ENCODE measurements at places on chromosomes 3 and 15. TPM values are rescaled to one million over a fixed set of nuclear protein-coding genes. Genes with fewer than 3 reads are reported as not detected.

GRCh38 chr3:32082721-32083120, 23.7 kb upstream of the GPD1L start:
- ATAC-seq, result peak; percentile 61

GRCh38 chr3:138901567-138901966, 45.4 kb downstream of the FOXL2 start:
- no peak for ATAC-seq

GRCh38 chr3:139470199-139470598, 6.1 kb downstream of the RBP2 start:
- no peak for ATAC-seq

- peak; percentile 23 for ATAC-seq
These were observed 168.9 kb downstream of the KLHL25 start for GRCh38 chr15:85625856-85626255.

- ATAC-seq, result no peak
These were observed 238.0 kb downstream of the DOCK3 start for GRCh38 chr3:50912746-50913145.

DNA sequence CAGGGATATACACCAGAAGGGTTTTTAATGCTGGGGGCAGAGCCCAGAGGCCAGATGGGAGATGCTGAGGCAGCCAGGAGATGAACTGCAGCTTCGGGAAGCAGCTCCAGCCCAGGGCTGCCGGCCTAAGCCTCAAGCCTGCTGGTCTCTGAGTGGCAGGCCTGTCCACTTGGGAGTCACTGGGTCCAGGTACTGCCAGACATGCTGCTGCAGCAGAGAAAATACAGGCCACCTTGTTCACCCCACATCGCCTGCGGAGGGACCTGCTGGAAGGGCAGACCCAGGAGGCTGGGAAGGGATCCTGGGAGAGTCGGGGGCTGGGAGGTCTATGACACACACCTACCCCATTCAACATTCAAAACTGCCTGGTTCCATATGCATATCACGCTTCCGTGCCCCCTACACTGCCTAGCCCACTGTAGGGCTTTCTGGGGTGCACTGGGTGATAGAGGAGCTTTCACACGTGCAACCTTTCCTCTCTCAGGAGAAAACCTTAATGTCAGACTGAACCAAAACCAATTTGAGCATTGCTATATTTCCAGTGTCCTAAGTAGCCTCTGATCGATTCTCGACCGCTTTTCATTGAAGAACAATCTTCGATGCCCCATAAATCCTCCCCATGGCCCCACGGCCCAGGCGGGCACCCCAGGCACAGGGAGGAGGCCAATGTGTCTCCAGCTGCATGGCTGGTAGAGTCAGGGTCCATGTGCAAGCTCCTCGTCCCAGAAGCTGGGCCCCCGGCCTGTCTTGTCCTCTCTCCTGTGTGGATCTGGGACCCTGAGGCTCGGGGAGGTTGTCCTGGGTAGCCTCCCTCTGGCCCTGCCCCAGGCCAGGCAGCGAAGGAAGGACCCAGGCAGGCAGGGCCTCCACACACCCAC, 147.4 kb downstream of the ATP10A start:
- ATAC-seq, result no peak

DNA sequence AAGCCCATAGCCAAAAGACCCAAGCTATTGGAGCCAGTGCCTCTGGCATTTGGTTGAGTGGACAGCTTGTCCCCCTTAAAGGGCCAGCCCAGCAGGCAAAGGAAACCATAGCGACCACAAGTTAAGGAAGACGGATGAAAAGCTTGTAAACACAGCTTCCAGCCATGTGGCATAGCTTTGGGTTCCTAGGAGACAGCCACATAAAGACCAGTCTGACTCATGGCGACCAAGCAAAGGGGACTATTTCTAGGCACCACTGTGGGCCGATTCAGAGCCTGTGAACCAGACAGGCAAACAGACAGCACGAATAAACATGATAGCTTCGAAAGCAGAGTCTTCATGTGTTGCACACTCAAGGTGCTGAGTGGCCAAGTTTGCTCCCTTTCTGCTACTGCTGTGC, 30.5 kb upstream of the SRGAP3 start:
- ATAC-seq, result no peak

DNA sequence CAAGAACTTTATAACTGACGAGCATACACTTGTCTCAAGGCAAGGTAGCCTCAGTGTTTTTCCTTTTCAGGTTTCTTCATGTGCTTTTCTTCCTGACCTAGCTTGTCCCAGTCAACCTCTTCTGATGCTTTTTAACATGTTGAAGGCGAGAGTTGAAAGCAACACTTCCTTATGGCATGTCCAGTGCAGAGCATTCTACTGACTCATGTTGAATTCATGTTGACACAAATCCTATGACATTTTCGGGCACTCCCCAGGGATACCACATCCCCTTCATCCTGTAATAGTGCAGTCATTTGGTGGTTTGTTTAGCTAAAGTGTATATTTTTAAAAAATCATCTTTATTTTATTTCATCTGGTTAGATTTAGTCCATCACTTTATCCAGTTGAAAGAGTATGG, 75.9 kb upstream of the CBLB start:
- ATAC-seq, result no peak

DNA sequence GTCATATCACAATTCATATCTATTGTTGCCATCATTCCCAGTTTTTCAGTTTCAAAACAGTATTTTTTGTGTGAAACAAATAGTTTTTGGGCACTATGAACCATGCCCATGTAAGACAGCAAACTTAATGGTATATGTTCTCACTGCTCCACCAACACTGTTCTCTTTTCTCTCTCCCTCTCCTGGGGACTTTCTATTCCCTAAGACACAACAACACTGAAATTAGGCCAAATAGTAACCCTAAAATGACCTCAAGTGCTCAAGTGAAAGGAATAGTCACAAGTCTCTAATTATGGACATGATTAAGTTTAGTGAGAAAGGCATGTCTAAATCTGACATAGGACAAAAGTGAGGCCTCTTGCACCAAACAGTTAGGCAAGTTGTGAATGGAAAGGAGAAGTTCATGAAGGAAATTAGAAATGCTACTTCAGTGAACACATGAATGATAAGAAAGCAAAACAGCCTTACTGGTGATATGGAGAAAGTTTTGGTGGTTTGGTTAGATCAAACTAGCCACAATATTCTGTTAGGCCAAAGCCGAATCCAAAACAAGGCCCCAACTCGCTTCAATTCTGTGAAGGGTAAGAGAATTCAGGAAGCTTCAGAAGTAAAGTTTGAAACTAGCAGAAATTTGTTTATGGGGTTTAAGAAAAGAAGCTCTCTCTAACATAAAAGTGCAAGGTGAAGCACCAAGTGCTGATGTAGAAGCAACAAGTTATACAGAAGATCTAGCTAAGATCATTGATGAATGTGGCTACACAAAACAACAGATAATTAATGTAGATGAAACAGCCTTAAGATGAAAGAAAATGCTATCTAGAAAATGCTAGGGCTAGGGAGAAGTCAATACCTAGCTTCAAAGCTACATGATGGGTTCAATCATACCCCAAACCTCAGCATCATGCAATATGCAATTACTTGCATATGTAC, 104.2 kb downstream of the CBLB start:
- no peak for ATAC-seq

- peak; percentile 50 for ATAC-seq
These were observed 66.9 kb downstream of the RNF13 start for GRCh38 chr3:149879872-149880271.

- no peak for ATAC-seq
These were observed 57.0 kb downstream of the ARHGEF26 start for GRCh38 chr3:154178172-154178571.

GRCh38 chr15:95368191-95368590, 962.3 kb upstream of the NR2F2 start:
- ATAC-seq, result no peak

DNA sequence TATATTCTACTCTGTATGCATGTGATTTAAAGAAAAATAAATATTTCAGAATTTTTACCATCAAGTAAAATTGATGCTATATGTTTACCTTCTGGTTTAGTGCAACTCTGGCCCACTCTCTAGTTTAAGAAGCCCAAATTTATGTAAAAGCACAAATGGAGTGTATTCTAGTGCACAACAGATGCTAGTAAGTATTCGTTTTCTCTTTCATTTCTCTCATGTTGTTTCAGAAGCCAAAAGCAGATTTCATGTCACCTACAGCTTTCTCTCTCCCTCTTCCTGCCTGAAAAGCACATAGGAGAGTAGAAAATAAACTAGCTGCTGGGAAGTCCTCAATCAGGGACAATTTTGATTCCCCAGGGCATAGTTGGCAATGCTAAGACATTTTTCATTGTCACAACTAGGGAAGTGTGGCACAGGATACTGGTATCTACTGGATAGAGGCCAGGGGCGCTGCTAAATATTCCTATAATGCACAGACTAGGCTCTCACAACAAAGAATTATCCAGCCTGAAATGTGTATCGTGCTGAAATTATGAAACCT, 147.4 kb upstream of the ARHGEF26 start:
- no peak for ATAC-seq

- no peak for ATAC-seq
These were observed 134.3 kb downstream of the NSMCE3 start for GRCh38 chr15:29135309-29135657.

GRCh38 chr15:29826908-29827820, 4.9 kb upstream of the TJP1 start:
- no peak for ATAC-seq

- no peak for ATAC-seq
These were observed 7.4 kb downstream of the EPHA3 start for GRCh38 chr3:89114841-89115223.

GRCh38 chr15:33148129-33148751, 46.3 kb downstream of the FMN1 start:
- ATAC-seq, result no peak

DNA sequence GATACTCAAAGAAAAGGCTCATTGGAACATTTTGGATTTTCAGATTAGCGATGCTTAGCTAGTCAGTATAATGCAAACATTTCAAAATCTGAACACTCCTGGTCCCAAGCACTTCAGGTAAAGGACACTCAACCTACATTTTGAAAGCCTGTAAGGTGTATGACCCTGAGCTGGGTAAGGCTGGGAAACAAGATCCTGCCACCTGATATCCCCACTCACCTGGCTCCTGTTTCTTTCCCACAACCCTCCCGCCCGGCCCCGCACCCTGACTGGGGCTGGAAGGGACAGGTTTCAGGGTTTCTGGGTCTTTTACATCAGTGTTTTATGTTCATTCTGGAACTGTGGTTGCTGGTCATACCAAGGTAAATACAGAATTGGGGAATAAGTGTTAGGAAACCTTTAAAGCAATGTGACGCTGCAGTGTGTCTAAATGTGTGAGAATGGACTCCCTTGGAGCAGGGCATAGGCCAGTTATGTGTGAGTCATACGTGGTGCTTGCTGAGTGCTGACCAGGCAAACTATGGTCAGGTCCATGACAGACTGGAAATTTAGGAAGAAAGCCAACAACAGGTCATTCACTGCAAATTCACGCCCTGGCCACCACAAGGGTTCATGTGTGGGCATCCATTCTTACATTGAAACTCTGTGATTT, 22.9 kb downstream of the CTXND1 start:
- no peak for ATAC-seq

The COLQ gene
- 1.5 TPM for total RNA-seq

The IL17RD gene
- 15.9 TPM for total RNA-seq

The SGO1 gene
- 2.2 TPM for total RNA-seq

The FBXL22 gene
- total RNA-seq, result 68.9 TPM

The PRRT3 gene
- total RNA-seq, result 2.2 TPM

The TRPC1 gene
- total RNA-seq, result 21.8 TPM
